ENCODE measurements at places on chromosomes 12 and 14. TPM values are rescaled to one million over a fixed set of nuclear protein-coding genes. Genes with fewer than 3 reads are reported as not detected.

The SOS2 gene
- total RNA-seq = 39.7 TPM

The SLC25A47 gene
- total RNA-seq = not detected

The RERGL gene
- 5.0 TPM for total RNA-seq

The PPM1H gene
- 1.4 TPM for total RNA-seq

The PTPRR gene
- total RNA-seq = 0.67 TPM

The NKX2-1 gene
- total RNA-seq = not detected

The POLR3B gene
- 5.7 TPM for total RNA-seq

Measured in gastroesophageal sphincter (tissue), 4 donors.